ENCODE measurements at places on chromosomes 6 and 20.

DNA sequence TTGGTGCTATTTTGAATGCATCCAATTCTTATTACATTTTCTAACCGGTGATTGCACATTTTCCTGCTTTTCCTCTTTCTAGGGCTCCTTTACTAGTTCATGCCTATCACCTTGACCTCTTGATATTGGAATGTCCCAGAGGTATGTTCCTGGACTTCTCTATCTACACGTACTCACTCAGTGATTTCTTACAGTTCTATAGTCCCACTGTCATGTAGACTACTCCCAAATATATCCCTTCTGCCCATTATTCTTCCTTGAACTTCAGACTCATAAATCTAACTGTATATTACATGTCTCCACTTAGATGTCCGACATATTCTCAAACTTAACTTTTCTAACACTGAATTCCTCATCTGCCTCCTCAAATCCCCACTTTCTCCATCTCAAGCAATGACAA, 7.2 kb upstream of the AHI1 start:
- DNase-seq, result no peak

- DNase-seq, result no peak
Observed at GRCh38 chr6:152698692-152699091, 995 bp downstream of the MYCT1 start.

DNA sequence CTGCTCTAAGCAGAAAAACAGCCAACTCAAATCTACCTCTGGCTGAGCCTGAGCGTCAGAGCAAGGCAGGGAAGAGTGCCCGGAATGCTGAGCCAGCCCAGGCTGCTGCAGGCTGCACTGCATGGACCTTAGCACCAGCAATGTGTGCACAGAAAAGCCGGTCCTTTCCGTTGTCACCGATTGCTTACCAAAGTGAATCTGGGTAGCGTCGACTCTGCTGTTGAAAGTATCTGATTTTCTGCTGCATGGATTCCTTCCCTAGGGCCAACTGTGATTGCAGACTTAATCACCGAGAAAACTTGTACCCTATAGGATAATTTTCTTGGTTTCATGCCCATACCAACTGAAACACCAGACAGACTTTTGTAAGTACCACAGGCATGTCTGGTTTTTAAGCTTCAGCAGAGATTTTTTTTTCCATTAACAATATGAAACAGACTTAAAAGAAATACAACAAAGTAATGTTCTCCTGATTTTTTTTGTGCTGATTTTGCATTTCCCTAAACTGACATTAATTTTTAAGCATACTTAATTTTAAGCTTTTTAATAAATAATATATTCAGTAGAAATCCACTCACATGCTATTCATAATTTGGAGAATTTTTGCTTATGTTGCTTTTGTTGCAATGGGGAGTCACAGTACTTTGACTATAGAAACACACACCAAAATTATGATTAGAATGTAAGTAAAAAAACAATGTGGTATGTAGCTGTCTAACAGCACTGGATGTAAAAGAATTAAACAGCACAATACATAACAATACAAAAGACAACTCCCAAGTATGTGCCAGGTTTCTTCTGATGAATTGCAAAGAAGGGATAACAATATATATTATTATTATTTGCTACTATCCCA, 218.0 kb downstream of the THBS2 start:
- no peak for DNase-seq

GRCh38 chr6:118918329-118918725, 16.6 kb downstream of the MCM9 start:
- no peak for DNase-seq

DNA sequence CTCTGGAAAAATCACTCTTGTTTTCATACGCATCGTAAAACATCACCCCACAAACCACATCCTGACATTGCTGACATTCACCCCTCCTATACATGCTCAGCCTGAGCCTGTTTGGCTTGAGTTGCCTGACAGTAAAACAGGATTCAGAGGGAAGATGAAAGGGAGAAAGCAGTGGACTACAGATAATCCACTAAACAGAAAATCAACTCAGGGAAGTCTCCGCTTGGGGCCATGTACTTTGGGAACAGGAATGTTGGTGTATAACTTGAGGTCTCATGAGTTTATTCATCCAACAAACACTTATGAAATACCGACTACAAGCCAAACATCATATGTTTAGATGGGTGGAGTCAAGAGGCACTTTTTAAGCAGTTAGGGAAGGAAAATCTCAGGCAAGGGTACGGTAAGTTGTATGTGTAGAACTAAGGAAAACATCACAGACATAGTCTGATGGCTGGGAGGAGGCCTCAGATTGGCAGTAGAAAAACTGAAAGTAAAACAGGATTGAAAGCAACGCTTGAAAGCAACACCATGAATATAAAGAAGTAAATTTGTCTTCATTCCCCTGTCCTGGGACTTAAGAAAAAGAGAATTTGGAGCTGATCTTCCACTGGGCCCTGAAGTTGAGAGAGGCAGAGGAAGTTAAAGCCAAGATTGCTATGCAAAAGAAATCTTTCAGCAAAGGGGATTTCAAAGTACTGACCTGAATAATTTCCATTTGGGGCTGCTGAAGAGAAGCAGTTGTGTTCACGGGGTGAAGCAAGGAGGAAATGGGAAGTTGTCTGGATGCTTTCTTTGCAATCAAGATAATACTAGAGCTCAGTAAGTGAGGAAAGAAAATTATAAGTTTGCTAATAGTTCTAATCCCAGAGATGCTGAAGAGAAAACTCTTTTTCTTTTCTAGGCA, 28.8 kb downstream of the PDE7B start:
- DNase-seq, result peak; percentile 22

GRCh38 chr6:145468534-145468933, 266.8 kb downstream of the EPM2A start:
- no peak for DNase-seq

DNA sequence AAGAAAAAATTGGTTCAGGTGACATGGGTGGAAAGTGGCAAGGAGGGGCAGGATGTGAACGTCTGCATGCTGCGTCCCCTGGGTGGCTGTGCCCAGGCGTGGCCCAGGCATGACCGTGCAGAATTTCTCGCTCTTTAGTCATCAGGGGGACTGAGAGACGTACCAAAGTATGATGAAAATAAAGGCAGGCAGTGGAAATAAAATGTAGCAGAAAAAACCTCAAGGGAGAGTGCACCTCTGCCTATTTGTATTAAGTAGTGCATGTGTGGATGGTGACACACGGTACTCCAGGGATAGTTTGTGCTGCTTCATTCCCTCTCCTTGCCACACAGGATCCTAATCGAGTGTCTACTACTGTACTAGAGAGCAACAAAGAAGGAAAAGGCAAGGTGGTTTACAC, 81.1 kb downstream of the ATP9A start:
- no peak for DNase-seq

DNA sequence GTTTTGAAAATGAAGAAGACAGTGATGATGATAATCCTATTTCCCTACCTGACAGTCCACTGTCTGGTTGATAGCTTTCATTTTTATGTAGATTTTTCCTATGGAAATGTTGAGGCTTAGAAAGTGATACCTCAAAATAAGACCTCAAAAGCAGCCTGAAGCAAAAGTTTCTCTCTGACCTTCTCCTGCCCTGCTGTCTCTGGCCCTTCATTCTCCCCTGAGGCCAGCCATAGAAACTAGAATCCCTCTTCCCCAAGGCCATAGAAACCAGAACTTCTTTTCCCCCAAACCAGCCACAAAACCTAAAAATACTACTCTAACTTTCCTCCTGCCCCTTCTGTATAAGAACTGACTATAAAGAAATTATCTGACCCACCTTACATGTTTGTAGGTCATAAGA, 52.6 kb upstream of the GCM1 start:
- DNase-seq, result no peak

GRCh38 chr6:35449287-35449881, 2.8 kb upstream of the FANCE start:
- DNase-seq, result no peak

DNA sequence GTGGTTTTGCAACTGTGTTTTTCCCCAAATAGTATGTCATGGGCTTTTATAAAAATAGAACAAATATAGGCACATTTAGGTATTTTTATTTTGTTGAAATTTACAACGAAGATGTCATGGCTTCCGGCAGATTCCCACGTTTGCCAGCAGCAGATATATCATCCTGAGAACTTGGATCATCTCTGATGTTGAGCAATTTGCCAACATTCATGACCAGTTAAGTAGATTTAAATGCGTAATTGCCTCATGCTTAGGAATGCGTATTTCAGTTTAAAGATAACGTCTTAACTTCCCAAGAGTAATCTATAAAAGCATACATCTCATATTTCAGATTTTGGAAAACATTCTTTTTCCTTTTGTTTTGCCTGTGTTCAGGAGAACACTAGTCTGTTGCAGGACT, 457.8 kb downstream of the QKI start:
- DNase-seq, result no peak

DNA sequence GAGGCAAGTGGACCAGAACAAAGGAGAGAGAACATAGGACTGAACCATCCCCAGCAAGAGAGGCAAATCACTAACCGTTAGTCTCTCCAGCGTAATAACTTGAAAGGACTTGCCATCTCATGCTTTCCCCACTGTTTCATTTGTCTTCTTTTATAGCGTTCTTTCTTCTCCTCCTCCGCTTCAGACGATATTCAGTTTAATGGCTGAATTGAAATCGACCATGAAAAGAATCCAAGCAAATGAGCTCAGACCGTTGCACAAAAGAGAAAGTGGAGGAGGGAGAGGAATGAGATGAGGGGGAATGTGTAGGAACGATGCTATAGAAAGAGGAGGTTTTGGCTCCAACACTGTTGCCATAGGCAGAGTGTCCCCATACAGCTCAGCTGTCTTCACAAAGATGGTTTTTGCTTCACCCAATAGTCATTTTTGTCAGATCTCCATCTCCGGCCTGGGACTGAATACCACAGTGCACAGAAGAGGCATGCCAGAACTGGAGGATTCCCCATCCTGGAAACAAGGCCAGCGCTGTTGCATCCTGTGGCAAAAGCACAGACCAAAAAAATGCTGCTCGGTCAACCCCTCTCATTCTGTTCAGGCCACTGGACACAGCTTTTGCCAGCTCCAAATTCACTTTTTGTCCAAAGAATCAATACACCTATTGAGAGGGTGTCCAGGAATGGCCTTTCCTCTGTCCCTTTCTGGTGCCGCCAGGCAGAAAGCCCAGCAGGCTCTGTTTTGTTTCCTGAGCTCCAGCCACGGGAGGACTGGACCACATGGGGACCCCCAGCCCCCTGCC, 176.1 kb downstream of the ID4 start:
- no peak for DNase-seq

DNA sequence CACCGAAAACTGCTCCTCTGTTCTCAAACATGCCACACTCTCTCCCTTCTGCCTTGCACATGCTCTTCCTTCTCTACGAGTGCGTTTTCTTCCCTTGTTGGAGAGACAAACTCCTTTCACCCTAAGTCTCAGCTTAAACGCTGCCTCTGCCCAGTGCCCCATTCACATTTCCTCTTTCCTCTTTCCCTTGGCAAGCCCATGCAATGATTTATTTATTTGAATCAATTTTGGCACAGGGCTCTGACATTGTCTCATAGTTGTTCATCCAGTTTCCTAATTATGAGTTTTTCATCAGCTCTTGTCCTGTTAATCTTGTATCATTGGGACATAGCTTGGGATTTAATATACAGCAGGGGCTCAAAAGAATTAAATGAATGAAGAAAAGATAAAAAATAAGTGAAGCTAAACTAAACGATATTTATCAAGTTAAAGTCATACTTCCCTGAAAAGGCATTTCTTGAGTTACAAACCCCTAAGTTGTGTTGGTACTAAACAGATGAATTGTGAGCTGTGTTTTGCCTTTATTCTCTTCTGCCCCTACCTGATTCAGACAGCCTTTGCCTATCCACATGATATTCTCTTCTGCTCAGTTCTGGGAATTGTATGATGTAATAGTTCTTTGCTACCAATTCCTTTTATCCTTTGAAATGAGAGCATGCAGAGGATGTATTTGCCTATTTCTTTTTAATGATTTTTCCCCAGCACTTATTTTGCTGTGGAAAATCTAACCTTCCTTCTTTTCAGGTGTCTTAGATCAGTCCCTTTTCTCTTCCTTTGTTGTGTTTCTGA, 704.4 kb downstream of the UTRN start:
- DNase-seq, result no peak

- no peak for DNase-seq
Observed at GRCh38 chr6:53517021-53517420, 27.9 kb downstream of the GCLC start.

GRCh38 chr20:37297066-37297736, 7.7 kb downstream of the MANBAL start:
- DNase-seq, result no peak

DNA sequence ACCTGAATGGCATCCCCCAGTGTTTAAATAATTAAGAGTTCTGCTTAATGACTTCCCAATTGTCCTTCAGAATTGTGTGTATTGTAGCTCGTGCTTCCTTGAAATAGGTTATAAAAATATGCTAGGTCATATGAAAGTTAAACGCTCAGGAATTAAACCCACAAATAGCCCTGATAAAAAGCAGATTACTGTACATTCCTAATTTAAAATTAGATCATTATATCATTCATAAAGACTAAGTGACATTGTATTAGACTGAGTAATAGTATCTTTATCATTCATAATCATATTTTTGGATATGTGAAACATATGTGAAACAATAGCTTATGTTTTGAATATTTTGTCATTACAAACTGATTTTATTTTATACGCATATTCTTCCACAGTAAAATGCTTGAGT, 1706.7 kb downstream of the HACE1 start:
- DNase-seq, result no peak

DNA sequence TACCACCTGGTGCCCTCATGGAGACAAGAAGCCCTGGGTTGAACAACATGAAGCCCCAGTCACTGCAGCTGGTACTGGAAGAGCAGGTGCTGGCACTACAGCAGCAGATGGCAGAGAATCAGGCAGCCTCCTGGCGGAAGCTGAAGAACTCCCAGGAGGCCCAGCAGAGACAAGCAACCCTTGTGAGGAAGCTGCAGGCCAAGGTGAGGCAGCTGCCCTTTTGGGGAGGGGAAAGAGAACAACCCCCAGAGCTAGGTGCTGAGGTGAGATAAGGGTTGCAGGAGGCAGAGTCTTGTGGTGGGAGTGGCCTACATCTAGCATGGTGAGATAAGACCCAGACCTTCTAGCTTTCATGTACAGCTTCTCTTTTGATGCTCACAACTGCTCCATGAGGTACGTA, 7.0 kb downstream of the CEP250 start:
- no peak for DNase-seq

- no peak for DNase-seq
Observed at GRCh38 chr6:52074155-52074554, 13.3 kb downstream of the PKHD1 start.

GRCh38 chr6:94349227-94349626, 929.9 kb upstream of the EPHA7 start:
- DNase-seq, result no peak

DNA sequence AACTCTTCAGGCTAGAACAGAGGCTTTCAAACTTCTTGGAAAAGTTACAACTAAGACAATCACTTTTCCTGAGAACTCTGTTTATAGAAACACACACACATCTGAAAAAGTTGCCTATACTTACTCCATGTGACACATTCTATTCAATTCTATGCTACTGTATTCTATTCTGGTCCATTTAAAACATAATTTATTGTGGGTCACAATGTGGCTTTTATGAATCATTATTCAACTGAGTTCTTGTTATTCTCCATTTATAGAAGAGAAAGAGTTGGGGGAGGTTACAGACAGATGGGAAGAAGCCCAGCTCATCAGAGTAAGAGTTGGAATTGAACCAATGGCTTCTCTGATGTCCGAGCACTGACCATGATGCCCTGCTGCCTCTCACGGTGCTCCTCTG, 21.6 kb upstream of the BCAS1 start:
- no peak for DNase-seq

All from activated CD4-positive, alpha-beta T cell treated with anti-CD3 and anti-CD28 coated beads, Interleukin-2, amount 50 U/mL, for 4 hours (primary cell).